ENCODE measurements at places on chromosomes 6 and 20.
A peak's percentile ranks its signal among the peaks of the same experiment; 100 is the strongest.

DNA sequence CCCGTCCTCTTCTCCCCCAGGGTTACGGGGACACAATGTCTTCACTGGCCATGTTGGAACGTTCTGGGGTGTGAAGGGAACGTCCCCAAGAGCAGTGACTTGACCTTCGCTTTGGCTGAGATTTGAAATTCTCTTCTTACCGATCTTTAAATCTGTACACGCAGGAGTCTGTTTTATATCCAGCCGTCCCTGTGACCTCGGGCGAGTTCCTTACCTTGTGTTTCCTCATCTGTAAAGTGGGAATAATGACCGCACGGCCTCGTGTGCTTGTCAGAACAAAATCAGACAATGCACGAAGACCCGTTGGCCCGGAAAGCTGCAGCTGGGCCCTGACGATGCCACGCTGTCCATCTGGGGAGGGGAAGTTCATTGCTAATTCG lies 454.3 kb downstream of the PREX1 start:
- DNase-seq: no peak

- DNase-seq: no peak
These were observed 3.0 kb upstream of the LINC00237 start for GRCh38 chr20:21109144-21109543.

GRCh38 chr6:75874224-75874623 lies 125.2 kb downstream of the MYO6 start:
- DNase-seq: no peak

DNA sequence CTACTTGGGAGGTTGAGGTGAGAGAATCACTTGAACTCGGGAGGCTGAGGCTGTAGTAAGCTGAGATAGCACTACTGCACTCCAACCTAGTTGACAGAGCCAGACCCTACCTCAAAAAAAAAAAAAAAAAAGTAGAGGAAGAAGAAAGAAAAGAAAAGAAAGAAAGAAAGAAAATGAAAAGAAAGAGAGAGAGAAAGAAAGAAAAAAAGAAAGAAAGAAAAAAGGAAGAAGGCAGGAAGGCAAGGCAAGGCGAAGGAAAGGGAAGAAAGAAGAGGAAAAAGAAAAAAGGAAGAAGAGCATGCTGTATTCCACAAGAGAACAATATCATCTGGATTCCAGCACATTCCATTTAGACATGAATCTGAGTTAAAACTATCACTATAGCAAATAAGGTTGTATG lies 3.8 kb downstream of the GCM1 start:
- DNase-seq: no peak

DNA sequence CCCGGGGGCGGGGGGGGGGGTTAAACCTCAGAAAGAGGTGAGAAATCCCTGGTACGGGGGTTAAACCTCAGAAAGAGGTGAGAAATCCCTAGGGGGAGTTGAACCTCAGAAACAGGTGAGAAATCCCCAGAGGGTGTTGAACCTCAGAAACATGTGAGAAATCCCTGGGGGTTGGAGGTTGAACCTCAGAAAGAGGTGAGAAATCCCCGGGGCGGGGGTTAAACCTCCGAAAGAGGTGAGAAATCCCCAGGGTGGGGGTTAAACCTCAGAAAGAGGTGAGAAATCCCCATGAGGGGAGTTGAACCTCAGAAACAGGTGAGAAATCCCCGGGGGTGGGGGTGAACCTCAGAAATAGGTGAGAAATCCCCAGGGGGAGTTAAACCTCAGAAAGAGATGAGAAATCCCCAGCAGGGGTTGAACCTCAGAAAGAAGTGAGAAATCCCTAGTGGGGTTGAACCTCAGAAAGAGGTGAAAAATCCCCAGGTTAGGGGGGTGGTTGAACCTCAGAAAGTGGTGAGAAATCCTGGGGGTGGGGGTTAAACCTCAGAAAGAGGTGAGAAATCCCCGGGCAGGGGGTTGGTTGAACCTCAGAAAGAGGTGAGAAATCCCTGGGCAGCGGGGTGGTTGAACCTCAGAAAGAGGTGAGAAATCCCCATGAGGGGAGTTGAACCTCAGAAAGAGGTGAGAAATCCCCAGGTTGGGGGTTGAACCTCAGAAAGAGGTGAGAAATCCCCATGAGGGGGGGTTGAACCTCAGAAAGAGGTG lies 87.4 kb downstream of the PLG start:
- no peak for DNase-seq

DNA sequence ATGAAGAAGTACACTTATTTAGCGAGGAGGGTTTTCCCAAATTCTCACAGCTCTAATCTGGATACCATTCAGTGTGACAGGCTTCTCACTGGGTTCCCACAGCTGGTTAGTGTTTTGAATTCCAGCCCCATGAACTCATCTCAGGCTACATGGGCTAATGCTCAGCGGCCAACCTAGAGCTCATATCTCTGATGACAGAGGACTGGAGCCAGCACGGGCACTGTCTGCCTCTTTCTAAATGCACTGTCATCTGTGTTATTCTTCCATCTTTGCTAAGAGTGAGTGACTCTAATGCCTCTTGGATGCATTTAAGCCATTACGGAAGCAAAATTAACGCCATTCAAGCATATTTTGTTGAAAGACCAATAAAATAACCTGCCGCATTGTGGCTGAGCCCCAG lies 308.9 kb upstream of the JAG1 start:
- DNase-seq: no peak

DNA sequence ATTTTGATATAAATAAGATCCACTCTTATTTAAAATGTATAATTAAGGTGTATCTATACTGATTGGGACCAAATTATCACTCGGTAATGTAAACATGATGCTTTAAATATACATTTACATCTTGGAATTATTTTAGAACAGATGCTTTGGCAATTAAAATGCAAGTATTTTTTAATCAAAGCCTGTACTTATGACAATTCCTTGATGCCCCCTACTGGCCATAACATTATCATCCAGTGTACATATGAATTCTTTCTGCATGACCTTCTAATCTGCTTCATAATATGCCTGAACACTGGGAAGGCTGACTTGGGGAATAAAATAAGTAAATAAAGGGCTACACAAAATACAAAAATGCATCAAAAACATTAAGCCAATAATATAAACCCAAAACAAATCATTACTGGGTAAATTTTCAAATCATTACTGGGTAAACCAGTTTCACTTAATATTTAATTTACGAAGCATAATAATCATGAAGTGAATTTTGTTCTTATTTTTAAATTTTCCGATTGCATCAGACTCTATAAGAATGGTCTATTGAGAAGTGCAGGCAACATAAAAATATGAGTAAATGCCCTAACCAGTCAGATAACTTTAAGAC lies 65.1 kb downstream of the CGA start:
- no peak for DNase-seq

- DNase-seq: no peak
These were observed 41.2 kb upstream of the PROKR2 start for GRCh38 chr20:5357946-5358345.

DNA sequence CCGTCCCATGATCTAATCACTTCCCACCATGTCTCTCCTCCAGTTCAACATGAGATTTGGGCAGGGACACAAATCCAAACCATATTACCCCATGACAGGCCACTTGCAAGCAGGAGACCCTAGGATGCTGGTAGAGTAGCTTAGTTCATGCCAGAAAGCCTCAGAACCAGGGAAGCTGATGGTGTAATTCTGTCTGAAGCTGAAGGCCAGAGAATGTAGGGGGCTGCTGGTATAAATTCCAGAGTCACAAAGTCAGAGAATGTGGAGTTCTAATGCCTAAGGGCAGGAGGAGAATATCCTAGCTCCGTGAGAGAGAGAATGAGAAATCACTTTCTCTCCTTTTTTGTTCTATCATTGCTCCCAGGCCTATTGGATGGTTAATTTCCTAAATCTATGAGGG lies 90.3 kb upstream of the IMPG1 start:
- DNase-seq: no peak

GRCh38 chr6:26524722-26525370 lies 13.3 kb upstream of the HMGN4 start:
- no peak for DNase-seq

DNA sequence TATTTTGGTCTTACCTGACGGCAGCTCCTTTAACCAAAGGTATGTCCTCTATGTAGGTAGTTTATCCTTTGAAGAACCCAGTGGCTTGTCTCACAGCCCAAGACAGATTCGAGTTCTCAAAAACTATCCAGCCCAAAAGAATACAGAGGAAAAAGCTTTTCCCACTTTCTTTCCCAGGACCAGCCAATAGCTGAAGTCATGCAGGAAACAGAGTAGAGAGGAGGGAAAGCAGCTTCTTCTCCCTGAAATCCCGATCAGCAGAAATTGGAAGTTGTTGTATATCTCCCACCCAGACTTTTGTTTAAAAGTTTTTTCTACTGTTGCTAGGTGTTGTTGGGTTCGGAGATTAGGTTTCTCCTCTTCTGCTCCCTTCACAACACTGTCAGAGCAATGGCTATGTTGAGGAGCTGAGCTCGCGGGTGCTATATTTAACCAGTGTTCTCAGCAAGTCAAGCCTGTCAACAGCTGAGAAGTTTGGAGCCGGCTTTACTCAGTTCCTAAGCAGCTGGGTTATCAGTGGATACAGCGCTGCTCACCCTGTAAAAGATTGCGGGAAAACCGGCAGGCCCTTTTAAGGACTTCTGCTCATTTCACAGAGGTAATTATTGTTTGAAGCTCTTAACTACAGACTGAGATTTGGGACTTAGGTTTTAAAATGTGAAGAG lies at the start of gene FILIP1:
Gene FILIP1, minus strand, starts transcription at position 401 of the 665 bp plus-strand sequence. CDS start 78,828 bp downstream, outside the sequence.
- DNase-seq: peak; percentile 76

DNA sequence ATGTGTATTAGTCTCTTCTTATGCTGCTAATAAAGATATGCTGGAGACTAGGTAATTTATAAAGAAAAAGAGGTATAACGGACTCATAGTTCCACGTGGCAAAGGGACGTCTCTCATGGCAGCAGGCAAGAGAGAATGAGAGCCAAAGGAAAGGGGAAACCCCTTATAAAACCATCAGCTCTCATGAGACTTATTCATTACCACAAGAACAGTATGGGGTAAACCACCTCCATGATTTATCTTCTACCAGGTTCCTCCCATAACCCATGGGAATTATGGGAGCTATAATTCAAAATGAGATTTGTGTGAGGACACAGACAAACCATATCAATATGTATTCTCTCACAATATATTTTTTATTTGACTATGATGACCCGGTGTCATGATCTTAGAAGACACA lies 109.1 kb downstream of the UTRN start:
- no peak for DNase-seq

- DNase-seq: no peak
These were observed 354.5 kb upstream of the SYNCRIP start for GRCh38 chr6:85997206-85997605.

DNA sequence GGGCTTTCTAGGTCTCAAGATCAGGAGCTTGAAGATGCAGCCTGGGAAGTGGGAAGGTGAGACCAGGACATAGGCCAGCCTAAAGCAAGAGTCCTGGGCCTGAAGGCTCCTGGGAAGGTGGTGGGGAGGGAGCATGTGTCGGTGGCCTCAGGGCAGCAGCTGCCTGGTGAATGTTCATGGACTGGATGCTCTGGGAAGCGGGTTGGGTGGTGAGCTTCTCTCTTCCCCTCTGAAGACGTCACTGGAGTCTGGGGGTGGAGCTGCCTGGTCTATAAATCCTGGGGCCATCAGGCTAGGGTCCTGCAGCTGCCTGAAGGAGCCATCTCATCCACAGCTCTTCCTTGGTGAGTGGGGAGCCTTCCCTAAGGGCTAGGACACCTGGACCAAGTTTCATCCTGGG lies at the start of gene GNRH2:
Gene GNRH2, plus strand, starts transcription at position 301 of the 400 bp plus-strand sequence. CDS start 793 bp downstream, outside the sequence.
- DNase-seq: no peak

- no peak for DNase-seq
These were observed 52.8 kb downstream of the TOMM6 start for GRCh38 chr6:41840326-41840725.

Data from left forelimb (tissue), 1 donor.